CD4-positive, alpha-beta T cell treated with Interleukin-4 for 4 hours (primary cell): ENCODE measurements at places on chromosomes 13 and 19.
A peak's percentile ranks its signal among the peaks of the same experiment; 100 is the strongest.

DNA sequence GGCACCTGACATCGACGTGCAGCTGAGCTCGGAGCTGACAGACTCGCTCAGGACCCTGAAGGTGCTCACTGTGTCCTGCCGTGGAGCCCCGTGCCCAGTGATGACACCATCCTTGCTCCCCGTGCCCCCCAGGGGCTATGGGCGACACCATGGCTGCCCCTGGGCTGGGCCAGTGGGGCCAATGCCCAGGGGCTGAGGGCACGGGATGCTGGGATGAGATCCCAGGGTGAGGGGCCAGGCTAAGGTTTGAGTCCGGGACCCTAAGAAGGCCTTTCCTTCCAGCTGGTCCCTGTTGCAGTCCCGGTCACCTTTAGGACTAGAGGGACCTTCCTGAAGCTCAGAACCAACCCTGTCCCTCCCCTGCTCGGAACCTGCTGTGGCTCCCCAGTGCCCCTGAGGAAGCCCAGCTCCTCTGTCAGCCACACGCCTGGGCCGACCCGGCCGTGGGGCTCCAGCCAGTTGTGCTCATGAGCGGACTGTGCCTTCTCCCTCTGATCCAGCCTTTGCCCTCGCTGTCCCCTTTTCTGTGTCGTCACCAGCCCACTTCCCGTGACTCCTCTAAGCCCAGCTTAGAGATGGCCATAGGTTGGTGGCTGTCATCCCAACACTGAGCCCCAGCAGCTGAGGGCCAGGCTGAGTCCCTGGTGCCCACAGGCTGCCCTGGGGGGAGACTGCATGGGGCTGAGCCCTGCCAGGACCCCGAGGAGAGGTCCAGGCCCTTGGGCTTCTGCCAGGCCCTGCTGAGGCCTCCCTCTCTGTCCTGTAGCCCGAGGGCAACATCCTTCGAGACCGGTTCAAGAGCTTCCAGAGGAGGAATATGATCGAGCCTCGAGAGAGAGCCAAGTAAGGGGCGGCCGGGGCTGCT, 10.6 kb downstream of the NOP53 start:
- no peak for DNase-seq

DNA sequence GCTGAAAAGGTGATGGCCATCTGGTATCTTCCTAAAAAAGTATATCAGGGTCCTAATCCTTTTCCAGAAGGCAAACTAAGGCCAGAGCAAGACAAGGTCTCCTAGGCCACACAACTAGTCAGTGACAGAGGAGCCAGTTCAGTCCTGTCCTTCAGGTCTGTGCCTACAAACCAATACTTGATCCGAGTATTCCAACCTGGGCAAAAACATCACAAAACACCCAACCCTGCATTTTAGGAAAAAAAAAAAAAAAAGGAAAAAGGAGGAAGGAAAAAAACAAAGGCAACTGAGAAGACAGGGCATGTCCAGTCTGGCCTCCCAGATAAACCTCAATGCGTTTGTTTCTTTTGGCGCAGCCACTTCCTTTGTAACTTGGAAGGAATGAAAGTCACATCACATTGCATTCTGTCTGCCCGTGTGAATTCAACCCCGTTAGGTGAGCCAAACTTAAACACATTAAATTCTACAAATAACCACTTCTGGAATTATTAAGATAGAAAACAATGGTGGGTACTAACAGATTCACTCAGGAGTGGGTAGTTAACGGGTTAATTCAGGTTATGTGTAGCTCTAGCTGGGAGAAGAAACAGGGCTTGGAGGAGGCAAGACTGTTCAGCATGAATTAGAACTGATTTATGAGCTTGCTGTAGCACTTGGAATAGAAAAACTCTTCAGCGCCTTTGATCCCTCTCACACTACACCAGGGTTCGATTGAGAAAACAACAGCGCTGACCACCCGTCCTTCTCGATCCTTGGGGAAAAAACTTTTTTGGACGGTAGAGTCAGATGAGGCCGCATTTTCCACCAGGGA, 43.0 kb upstream of the HNRNPA1L2 start:
- DNase-seq, result no peak

- DNase-seq, result no peak
Measured at GRCh38 chr13:106911627-106912026, 343.7 kb upstream of the ARGLU1 start.

DNA sequence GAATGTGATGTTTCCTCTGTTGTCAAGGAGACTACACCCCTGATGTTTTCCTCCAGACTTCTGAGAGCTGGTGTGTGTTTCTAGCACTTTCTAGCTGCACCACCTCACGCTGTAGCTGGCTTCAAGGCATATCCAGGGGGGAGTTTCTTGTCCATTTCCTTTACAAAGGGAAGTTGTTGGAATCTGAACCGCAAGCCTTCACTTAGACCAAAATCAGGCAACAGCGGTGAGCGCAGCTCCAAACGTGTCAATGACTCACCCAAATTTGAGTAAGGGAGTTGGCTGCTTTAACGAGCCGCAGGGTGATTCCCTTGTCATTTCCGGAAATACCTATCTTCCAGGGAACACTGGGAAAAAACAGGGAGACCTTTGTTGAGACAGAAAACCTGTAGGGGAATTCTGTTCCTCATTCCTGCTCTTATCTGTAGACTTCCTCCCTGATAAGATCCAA, 2.5 kb downstream of the LDLR start:
- peak; percentile 89 for DNase-seq

DNA sequence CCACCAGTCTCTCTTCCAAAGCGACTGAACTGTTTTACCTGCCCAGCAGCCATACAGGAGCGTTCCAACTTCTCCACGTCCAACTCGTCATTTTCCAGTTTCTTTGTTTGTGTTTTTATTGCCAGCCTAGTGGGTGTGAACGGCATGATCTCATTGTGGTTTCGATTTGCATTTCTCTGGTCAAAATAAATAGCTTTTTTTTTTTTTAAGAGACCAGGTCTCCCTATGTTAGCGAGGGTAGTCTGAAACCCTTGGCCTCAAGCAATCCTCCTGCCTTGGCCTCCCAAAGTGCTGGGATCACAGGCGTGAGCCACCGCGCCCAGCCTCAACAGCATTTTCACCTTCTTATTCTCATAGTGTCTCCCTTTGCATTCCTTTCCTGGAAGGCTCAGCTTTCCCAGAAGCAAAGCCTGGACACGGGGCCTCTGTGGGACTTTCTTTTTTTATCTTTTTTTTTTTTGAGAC, 4.2 kb upstream of the JSRP1 start:
- peak; percentile 57 for DNase-seq

DNA sequence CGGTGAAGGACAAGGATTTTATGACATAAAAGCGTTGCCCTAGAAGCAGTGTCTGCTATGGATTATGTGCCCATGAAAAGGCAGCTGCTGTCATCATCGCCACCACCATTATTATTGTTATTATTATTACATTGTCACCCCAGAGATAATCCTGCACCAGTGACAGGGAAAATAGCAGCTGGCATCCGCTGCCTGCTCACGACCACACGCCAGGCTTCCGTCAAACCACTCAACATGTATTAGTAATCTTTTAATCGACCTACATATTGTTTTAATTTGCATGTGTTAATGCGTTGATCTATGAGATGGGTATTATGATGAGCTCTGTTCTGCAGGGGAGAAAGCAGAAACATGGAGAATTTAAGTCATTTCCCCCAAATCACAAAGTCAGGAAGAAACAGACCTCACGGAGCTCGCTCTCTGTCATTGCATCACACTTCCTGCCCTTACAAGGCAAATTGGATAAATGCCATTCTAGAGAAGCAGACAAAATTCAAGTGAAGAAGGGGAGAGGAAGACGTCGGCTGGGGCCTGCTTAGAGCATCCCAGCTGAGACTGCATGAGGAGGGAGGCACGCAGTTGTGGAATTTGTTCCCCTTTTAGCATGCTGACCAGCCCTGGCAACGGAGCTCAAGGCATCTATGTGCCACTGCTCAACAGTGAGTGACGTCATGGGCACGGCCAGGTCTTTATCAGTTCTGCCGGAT, at the start of gene FFAR3:
Gene FFAR3 (plus strand): TSS at position 594 of the 707 bp plus-strand sequence. CDS start 431 bp downstream, outside the sequence.
- DNase-seq, result peak; percentile 28

GRCh38 chr13:55615081-55615480, 1525.6 kb upstream of the PRR20A start:
- no peak for DNase-seq

DNA sequence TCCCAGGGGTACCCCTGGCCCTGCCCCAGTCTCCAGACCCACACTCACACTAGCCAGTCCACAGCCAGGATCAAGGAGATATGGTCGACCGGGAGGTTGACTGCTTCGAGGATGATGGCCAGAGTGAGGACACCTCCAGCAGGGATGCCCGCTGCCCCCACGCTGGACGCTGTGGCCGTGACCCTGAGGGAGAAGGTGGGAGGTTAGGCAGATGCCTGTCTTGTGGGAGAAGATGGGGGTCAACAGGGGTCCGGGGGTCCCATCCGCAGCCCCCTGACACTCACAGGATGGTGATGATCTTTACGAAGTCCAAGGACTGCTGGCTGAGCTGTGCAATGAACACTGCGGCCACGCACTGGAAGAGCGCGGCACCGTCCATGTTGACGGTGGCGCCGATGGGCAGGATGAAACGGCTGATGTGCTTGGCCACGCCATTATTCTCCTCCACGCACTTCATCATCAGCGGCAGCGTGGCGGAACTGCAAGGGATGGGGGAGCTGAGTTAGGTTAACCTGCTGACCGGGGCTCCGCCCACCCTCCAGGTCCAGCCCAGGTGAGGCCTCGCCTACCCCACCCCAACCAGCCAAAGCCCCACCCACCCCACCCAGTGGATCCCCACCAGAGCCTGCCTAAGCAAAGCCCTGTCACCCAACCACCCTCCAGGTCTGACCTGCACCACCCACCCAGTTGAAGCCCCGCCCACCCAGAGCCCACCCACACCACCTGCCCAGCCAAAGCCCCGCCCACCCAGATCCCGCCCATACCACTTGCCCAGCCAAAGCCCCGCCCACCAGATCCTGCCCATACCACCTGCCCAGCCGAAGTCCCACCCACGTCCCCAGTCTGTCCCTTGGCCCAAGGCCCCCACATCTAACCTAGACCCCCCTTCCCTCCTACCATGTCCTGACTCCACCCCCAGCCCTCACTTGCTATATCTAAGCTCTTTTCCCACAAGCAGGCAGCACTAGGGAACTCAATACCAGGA, 11.2 kb downstream of the SLC1A5 start:
- no peak for DNase-seq

GRCh38 chr19:18208098-18208951, 4.5 kb upstream of the RAB3A start:
- DNase-seq, result peak; percentile 27

- DNase-seq, result no peak
Measured at GRCh38 chr19:5246554-5247155, 94.0 kb downstream of the PTPRS start.
